NCI-H2107 (cell line): ENCODE measurements at places on chromosomes 1 and 21.

DNA sequence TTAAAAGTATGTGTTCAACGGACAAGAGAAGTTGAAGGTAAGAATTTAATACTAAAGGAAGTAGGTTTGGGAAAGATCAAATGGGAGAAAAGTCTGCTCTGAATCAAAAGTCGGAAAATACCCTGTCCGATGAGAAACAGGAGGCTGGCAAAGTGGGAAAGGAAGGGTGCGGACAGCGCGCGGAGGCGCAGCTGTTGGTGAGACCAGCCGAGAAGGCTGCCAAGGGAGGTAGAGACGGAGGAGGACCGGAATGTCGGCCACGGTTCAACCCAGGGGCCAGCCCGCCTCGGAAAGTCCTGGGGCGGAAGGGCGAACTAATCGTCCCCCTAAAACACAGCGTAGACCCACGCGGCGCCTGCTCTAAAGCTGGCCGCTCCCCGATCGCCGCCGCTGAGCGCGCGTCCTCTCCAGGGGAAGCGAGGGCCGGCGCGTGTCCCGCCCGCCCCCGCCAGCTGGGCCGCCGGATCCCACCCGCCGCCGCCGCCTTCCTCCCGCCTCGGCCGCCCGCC is 639 bp upstream of the SPATA1 start:
- peak; percentile 39 for DNase-seq

GRCh38 chr1:1000357-1001056 is 610 bp upstream of the HES4 start:
- no peak for DNase-seq

DNA sequence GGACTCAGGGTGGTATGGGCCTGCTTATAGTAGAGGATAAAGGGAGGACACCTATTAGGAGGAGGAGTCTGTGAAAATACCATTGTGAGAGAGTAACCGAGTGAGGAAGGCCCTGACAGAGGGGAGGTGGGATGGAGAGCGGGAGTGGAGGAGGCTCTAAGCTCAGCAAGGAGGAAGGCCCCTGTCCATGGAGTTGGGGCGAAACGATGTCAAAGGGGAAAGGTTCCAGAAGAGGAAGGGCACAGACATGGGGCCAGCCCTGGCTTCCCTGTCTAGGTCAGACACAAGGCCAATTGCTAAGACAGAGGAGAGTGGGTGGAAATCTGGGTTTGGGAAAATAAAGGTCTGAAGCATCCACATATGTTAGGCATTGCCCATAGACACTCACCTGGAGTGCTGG is 44.2 kb downstream of the ELK4 start:
- no peak for DNase-seq

DNA sequence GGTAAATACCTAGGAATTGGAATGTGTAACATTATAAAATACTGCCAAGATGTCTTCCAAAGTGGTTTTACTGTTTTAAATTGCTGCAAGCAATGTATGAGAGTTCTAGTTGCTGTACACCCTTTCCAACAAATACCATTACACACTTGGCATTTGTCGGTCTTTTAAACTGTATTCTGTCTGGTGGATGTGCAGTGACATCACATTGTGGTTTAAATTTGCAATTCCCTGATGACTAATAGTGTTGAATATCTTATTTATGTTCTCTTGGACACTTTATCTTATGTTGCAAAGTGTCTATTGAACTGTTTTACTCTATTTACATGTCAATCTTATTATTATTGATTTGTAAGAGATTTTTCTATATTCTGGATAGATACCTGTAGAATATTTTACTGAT is 561.2 kb upstream of the B3GALT2 start:
- no peak for DNase-seq

DNA sequence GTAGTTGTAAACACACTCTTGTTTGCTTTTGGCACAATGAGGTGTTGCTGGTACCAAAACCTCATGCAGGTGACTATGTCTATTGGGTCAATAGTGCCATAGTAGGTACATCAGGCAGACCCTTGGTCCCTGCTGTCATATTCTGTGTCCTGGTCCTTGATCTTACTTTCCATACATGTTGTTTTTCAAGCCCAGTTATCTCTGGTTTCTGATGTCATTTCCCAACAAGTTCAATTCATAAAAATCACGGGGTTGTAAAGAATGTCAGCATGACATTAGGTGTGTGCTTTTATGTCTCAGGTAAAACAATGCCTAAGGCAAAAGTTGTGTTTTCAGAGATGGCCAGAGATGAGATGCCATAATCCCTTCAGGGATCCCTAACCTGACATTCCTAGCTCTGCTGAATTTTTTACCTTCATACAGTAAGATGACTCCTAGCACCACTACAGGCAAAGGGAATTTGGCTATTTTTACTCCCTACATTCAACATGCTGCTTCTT is 390.3 kb upstream of the PKN2 start:
- no peak for DNase-seq

DNA sequence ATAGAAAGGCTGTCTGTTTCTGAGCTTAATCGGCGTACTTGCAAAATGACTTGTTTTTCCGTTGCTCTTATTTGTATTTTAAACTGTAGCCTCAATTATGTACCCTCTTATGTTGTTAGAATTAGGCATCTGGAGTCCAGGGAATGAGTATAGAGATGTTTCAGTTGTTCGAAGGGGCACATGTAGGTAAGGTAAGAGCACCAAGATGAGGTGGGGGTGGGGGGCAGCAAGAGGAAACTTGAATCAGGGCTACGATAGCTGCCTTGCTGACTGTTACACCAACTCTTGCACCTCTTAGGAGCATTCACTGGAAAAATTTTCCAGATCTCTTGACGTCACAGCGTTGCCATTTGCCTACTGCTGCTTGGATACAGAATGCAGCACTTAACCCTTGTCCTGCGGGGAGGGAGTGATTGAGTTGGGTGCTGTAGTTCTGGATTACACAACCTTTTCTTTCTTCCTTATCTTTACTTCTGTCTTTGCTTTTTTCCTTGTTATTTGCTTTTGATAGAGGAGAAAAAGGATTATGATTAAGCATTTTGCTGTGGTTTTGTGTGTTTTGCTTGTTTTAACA is 3.2 kb downstream of the ATP1B1 start:
- DNase-seq = peak; percentile 16

DNA sequence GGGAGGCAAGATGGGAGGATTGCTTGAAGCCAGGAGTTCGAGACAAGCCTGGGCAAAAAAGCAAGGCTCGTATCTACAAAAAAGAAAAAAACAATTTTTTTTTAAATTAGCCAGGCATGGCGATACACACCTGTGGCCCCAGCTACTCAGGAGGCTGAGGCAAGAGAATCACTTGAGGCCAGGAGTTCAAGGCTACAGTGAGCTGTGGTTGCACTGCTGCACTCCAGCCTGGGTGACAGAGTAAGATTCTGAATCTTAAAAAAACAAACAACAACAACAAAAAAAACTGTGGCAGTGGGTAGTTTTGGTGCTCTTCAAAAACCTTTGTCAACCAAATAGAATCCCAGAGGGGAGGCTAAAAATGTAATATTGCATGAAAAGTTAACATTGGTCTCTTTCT is 734 bp downstream of the PTPN22 start:
- DNase-seq = no peak

DNA sequence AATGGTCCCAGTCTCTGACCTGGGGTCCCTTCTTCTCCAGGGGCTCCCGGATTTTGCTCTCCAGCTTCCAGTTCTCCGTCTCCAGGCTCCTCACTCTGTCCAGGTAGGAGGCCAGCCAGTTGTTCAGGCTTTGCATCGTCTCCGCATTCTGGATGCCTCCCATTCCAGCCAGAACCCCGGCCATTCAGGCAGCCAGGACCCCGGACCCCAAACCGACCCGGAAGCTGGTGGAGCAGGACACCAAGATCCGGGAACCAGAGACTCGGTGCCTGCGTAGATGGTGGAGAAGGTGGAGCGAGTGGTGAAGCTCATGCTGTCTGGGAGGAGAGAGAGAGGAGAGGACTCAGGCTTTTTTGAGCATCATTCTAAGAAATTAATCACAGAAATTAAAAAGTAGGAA is 572.4 kb upstream of the NCAM2 start:
- no peak for DNase-seq

DNA sequence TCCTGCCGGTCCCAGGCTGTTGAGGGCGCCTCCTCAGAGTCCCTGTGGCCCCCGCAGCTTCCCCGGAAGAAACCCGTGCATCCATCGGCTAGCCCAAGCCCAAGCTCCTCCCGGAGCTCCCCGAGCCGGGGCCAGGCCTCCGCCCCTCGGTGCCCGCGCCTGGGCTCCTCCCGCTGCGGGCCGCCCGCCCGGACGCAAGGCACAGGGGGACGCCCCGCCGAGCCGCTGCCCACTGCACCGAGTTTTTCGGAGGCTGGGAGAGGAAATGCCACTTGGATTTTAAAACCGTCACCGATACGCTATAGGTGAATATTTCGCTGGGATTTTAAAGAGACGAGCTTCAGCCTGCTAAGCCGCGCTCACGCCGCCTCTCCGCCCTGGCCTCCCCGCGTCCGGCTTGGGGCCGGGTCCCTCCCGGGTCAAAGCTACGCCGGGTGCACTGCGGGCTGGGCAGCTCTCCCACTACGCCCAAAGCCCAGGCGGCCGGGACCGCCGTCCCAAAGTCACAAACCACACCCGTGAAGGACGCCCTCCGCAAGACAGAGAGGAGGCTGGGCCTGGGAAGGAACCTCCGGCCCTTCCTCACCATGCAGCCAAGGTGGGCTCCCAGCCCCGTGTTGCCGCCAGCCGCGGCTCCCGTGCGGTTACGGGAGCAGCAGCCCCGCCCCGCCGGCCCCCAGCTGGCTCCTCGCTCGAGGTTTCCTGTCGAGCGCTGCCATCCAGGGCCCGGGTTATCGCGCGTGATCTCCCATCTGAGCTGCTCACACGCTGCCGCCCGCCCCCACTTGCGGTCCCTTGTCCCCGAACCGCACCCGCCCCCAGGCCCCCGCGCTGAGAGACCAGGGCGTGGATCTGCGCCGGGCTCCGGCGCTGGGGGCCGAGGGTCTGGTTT is 63.2 kb downstream of the CD247 start:
- DNase-seq = peak; percentile 32

DNA sequence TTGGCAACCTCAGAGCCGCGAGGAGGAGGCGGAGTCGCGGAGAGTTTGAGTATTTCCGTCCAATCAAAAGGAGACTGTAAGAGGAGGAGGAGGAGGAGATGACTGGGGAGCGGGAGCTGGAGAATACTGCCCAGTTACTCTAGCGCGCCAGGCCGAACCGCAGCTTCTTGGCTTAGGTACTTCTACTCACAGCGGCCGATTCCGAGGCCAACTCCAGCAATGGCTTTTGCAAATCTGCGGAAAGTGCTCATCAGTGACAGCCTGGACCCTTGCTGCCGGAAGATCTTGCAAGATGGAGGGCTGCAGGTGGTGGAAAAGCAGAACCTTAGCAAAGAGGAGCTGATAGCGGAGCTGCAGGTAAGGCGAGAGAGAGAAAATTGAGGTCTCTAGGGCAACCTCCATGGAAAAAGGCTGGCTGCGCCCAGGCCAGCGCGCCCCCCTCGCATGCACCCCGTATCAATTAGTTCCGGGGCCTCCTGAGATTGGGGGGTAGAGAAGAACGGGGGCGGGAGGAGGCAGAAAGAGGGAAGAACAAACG is at the start of gene PHGDH:
Gene PHGDH, plus strand, starts transcription at position 131 of the 538 bp plus-strand sequence. Its CDS starts 89 bp downstream, at position 220.
- DNase-seq = peak; percentile 70
